ENCODE measurements at places on chromosomes 7 and 10. TPM values are rescaled to one million over a fixed set of nuclear protein-coding genes. Genes with fewer than 3 reads are reported as not detected.
A peak's percentile ranks its signal among the peaks of the same experiment; 100 is the strongest.

- H3K27me3 ChIP-seq, result no peaks in the 10 kb centered on the region
- no peaks in the 10 kb centered on the region for H3K36me3 ChIP-seq
- H3K4me1 ChIP-seq, result no peaks in the 10 kb centered on the region
- H3K4me3 ChIP-seq, result no peak overlapping the region
Measured at GRCh38 chr7:99707096-99707495, 27.3 kb upstream of the CYP3A5 start.

- DNase-seq, result no peak
- peaks cover 46% of the 10 kb centered on the region for H3K4me1 ChIP-seq
- H3K36me3 ChIP-seq, result peaks cover 21% of the 10 kb centered on the region
- no peaks in the 10 kb centered on the region for H3K27me3 ChIP-seq
Measured at GRCh38 chr10:98414578-98414931, 427 bp downstream of the PYROXD2 start.

GRCh38 chr10:111303887-111304286, 227.1 kb downstream of the ADRA2A start:
- H3K4me1 ChIP-seq, result no peaks in the 10 kb centered on the region
- no peaks in the 10 kb centered on the region for H3K36me3 ChIP-seq
- no peak overlapping the region for H3K27ac ChIP-seq
- H3K27me3 ChIP-seq, result no peaks in the 10 kb centered on the region

DNA sequence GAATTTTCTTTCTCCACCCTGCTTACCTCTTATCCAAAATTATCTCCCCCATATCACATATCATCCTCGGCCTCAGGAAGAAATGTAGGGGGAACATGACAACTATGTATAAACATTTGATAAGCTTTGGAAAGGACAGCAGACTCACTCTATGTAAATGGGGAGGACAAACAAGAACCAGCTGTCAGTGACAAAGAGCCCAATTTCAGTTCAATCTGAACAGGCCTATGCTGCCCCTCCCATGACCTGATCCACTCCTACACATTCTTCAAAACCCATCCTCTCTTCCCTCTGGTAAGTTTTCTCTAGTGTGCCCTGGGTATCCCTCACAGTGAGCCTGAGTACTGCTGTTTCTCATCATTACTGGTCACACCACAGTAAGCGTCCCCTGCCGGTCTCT, 20.8 kb downstream of the FZD9 start:
- H3K27ac ChIP-seq, result no peak overlapping the region
- H3K27me3 ChIP-seq, result no peaks in the 10 kb centered on the region
- no peak for DNase-seq
- no peak overlapping the region for H3K4me3 ChIP-seq

GRCh38 chr10:51699145-51699474, 285 bp downstream of the CSTF2T start:
- H3K27ac ChIP-seq, result peak overlapping the region; percentile 93
- DNase-seq, result no peak
- H3K4me3 ChIP-seq, result peak overlapping the region; percentile 69
- H3K4me1 ChIP-seq, result peaks cover 34% of the 10 kb centered on the region
- no peaks in the 10 kb centered on the region for H3K27me3 ChIP-seq
- H3K36me3 ChIP-seq, result no peaks in the 10 kb centered on the region

GRCh38 chr7:139909379-139910050, 80.5 kb downstream of the TBXAS1 start:
- H3K27me3 ChIP-seq, result no peaks in the 10 kb centered on the region
- H3K36me3 ChIP-seq, result no peaks in the 10 kb centered on the region
- H3K4me3 ChIP-seq, result no peak overlapping the region
- no peak overlapping the region for H3K27ac ChIP-seq
- no peak for DNase-seq

ACSL5 gene
- 8.3 TPM for total RNA-seq

DNA sequence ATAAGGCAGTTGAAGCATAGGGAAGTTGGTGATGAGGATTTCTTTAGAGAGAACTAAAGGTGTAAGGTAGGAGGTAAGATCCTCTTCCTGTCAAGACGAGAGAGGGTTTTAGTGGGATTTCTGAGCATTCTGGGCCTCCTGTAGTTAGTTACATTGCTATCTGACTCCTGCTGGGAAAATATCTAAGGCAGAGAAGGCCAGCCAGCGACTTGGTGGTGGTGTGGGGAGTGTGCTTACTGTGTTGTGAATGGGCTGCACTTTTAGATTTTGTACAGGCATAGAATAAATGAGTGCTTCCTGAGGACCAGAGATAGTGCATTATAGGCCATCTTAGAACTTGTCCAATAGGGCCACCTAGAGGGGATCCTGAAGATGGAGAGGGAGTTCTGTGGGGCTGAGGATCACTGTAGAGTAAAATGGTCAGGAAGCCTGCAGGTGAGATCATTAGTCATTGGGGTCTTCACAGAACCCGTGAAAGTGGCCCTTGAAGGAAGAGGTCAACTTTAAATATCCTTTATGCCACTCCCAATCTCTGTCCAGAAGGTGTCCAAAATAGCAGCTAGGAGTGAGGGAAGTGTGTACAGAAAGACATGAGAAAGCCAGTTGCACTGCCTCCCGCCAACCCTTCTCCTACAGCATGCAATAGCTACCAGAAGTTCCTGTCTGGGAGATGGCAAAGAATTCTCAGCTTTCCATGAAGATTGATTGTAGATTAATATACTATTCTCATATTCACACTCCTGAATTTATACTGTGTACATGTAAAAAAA, 266.6 kb downstream of the POLR1F start:
- no peaks in the 10 kb centered on the region for H3K36me3 ChIP-seq
- no peaks in the 10 kb centered on the region for H3K4me1 ChIP-seq
- H3K27me3 ChIP-seq, result no peaks in the 10 kb centered on the region

- no peaks in the 10 kb centered on the region for H3K36me3 ChIP-seq
- H3K4me3 ChIP-seq, result no peak overlapping the region
- peaks cover 30% of the 10 kb centered on the region for H3K4me1 ChIP-seq
- H3K27me3 ChIP-seq, result no peaks in the 10 kb centered on the region
- DNase-seq, result no peak
- H3K27ac ChIP-seq, result no peak overlapping the region
Measured at GRCh38 chr10:113957013-113957412, 86.7 kb upstream of the ADRB1 start.

- H3K4me1 ChIP-seq, result peaks cover 27% of the 10 kb centered on the region
- H3K36me3 ChIP-seq, result no peaks in the 10 kb centered on the region
- no peak overlapping the region for H3K27ac ChIP-seq
- DNase-seq, result no peak
- no peaks in the 10 kb centered on the region for H3K27me3 ChIP-seq
Measured at GRCh38 chr7:139034336-139034735, 1.5 kb downstream of the ZC3HAV1L start.

- no peak overlapping the region for H3K4me3 ChIP-seq
- H3K36me3 ChIP-seq, result no peaks in the 10 kb centered on the region
- DNase-seq, result no peak
- H3K27me3 ChIP-seq, result no peaks in the 10 kb centered on the region
- H3K4me1 ChIP-seq, result peaks cover 12% of the 10 kb centered on the region
- H3K27ac ChIP-seq, result no peak overlapping the region
Measured at GRCh38 chr10:116240157-116240950, 32.7 kb downstream of the GFRA1 start.

EFCAB10 gene
- total RNA-seq, result not detected

Data from vagina (tissue), 2 donors.